T follicular helper cell (primary cell): ENCODE measurements at places on chromosomes 6 and 20.

- no peak for DNase-seq
These were observed 34.4 kb upstream of the ASF1A start for GRCh38 chr6:118859517-118860064.

- no peak for DNase-seq
These were observed 1.1 kb downstream of the MGME1 start for GRCh38 chr20:17969884-17970409.

DNA sequence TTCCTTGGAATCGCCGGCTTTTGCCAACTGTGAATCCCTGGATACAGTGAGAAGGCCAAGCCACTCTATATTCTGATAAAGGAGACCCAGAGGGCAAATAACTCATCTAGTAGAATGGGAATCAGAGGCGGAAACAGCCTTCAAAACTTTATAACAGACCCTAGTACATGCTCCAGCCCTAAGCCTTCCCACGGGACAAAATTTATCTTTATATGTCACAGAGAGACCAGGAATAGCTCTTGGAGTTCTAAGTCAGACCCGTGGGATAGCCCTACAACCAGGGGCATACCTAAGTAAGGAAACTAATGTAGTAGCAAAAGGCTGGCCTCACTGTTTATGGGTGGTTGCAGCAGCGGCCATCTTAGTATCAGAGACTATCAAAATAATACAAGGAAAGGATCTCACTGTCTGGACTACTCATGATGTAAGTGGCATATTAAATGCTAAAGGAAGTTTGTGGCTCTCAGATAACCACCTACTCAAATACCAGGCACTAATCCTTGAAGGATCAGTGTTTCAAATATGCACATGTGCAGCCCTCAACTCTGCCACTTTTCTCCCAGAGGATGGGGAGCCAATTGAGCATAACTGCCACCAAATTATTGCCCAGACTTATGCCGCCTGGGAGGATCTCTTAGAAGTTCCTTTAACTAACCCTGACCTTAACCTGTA, 29.5 kb downstream of the CEP85L start:
- DNase-seq = no peak

DNA sequence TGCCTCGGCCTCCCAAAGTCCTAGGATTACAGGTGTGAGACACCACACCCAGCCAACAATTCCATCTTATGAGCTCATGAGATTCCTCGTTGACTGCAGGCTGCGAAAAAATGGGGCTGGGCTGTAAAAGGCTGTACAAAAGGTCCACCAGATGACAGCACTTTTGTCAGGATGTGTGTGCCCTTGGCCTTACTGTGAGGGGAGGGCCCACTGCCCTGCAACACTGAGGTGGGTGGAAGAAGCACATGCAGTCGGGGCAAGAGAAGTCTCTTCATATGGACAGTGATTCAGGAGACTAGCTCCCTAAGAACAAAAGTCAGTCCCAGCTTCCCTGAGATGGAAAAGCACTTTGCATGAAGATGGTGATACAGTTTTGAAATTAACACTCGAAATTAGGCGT, 50.5 kb downstream of the KCTD20 start:
- DNase-seq = no peak

DNA sequence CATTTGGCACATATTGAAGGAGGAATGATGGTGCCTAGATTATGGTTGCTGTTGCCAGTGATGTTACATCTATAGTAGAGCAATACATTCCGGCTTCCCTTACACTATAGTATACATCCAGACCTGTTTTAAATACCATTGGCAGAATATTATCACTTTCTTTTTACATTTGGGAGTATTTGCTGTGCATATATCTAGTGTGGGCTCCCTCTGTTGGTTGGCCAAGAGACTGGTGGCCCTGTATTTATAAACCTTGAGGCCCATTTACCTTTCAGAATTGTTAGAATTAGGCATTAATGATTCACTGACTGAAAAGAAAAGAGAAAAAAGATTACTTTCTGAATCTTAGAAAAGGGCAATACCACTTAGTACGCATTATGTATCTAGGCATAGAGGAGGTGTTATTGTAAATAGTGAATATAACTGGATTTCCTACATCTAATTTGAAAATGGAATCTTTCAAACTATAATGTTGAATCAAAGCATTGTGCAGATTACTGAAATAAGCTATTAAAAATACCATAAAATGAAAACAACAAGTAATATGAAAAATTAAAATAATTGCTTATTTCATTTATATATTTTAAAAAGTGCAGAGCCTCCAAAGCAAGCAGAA, 628.8 kb upstream of the MAN1A1 start:
- no peak for DNase-seq

DNA sequence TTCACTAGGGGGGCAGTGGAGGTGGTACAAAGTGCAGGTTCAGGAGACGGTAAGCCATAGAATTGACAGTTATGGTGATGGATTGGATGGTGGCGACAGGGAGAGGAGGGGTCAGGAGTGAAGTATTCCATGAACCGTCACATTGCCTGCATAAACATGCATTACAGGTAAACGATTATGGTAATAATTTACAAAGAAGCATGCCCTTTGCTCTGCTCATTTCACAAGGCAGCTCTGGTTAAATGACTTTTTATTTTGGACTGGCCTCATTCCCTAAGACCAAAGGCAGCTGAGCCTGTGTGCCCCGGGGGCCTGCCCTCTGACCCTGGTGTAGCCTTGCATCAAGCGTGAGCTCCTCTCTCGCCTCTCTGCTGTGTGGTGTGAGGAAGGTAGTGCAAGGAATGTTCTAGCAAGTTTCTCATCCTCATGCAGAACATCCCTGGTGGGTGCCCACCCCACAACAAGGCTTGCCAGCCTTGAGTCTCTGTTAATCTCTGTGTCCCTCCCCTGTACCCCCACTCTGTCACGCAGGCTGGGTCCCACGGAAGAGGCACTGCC, 59.0 kb downstream of the PPP1R14C start:
- DNase-seq = no peak

DNA sequence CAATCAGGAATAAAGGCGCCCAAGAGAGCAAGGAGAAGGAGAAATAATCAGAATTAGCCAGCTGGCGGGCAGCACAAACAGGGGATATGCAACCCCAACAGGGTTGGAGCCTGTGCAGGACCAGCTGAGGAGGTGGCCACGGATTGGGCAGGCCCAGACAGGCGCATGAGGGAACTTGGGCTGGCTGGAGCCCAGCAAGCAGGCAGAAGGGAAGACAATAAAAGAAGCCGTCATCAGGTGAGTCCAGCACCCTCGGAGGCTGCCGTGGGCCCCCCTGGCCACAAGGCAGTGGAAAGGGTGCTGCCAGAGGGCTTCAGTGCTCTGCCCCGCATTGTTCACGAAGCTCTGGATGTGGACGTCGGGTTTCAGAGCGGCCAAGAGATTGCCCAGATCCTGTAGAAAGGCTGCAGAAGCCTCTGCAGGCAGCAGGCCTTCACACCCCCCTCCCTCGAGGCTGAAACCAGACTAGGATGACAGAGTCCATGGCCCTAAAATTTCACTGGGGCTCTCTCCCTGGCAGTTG, 28.4 kb upstream of the MAFB start:
- no peak for DNase-seq

GRCh38 chr20:50321797-50322480, 131.3 kb downstream of the CEBPB start:
- DNase-seq = no peak

DNA sequence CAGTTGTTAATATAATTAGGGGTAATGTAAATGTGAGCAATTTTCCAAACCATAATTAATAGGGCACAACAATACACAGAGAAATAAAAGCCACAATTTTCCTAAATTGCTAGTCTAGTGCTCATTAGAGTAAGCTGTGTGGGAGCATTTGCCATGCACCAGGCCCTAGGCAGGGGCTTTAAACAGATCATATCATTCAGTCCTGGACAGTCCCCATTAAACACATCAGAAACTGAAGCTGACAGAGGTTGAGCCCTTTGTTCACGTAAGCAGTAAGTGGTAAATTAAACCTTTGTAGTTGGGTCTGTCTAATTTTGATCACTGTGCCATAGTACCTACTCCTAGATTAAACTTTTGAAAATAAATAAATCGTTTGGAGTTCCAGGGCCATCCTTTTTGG, 931.1 kb downstream of the C6orf118 start:
- DNase-seq = no peak

GRCh38 chr6:135520781-135521180, 23.2 kb upstream of the AHI1 start:
- no peak for DNase-seq

GRCh38 chr6:148455225-148455624, 112.6 kb downstream of the SASH1 start:
- no peak for DNase-seq

- DNase-seq = no peak
These were observed 301.8 kb downstream of the BTBD9 start for GRCh38 chr6:38337819-38338465.

DNA sequence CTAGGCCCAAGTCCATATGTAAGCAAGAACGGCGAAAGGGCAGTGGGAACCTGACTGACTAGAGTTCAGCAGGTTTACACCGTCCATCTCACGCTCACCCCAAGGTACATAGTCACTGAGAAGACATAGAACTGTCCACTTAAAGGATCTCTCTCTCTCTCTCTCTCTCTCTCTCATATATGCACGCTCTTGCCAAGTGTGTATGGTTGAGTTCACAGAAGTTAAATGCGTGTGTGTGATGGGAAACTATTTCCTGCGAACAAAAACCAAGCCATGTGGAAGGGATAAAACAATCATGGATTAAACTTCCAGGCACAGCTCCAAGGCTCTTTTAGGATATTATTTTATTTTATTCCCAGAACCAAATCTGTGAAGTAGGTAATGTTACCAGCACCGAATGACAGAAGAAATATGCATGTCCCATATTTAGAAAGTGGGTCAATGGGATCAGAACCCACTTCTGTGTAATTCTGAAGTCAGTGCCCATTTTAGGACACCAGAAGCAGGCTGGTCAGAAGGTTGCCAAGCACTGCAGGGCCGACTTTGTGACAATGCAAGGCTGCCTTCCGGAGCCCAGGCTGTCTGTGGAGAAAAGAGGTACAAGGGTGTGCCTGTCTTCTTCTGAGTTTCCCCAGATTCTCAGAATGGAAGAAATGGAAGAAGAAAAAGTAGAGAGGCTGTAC, 49.2 kb upstream of the MAP7 start:
- DNase-seq = no peak

- no peak for DNase-seq
These were observed 38.1 kb downstream of the SYNE1 start for GRCh38 chr6:152598901-152599537.

- no peak for DNase-seq
These were observed 235.3 kb upstream of the NRSN1 start for GRCh38 chr6:23890543-23891227.

DNA sequence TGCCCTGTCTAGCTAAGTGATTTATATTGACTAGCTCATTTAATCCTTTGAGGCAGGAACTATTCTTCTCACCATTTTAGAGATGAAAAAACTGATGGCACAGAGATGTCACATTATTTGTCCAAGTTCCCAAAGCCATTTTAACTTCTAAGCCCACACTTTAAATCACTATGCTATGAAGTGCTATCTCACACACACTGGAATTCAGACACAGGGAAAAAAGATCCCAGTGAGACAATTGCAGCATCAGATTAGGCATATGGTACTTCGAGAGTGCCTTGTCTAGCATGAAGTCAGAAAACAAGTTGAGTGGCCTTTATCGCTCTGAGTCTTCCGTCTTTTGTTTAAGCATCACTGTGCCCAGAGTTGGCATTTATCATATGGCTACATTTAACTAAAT, 54.1 kb upstream of the PDE7B start:
- no peak for DNase-seq

- DNase-seq = no peak
These were observed 92.4 kb upstream of the MAFB start for GRCh38 chr20:40781327-40782042.

DNA sequence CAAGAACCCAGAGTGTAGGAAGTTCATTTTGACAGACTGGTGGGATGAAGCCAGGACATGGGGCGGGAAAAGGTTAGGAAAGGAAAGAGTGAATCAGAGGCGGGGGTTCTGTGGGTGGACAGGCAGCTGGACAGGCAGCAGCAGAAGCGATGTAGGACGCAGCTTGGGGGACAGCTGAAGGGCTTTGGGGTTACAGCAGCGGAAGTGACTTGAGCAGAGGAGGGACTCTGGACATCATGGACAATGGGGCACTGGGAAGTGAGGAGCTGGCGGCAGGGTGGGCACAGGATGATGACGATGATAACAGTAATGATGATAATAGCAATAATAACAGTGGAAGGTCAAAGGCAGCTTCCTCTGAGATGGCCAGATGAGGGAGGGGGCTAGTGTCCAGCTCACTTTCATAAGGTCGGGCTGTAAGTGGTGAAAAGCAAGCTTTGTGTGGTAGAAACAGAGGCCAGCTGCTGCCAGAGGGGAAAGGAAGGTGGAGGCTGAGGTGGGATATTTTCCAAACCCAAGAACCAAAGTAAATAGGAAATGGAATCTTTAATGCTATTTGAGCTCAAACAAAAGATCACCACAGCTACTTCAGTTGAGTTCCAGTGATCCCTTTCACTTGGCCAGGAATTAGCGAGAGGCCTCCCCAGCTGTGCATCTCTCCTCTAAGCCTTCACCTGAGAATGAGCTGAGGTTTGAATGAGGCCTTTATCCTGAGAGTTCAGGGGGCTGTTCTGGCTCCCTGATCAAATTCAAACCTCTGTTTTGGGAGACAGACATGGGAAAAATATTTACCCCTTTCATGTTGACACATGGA, 433.5 kb downstream of the DHX35 start:
- no peak for DNase-seq

DNA sequence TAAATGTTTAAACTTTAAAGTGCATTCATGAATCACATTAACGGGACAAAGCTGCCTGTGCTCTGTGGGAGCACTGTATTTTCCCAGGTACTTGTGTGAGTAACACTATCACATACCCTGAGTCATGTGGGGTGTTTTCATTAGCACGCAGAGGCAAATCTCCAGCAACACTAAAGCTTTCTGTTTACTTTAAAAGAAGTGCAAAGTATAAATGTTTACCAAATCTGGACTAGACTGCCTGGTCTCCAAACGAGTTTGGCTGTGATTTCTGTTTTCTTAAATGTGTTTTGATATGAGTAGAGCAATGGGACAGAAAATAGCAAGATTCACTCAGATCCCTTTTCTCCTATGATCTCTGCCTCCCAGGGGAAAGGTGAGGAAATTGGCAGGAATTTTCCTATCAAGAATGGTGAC, 28.8 kb upstream of the RIPPLY2 start:
- DNase-seq = no peak
